ENCODE measurements at places on chromosomes 1 and 21.

GRCh38 chr1:56301791-56302190, 277.6 kb downstream of the PLPP3 start:
- DNase-seq = no peak

GRCh38 chr1:206001476-206001888, 1.7 kb downstream of the RAB7B start:
- no peak for DNase-seq

DNA sequence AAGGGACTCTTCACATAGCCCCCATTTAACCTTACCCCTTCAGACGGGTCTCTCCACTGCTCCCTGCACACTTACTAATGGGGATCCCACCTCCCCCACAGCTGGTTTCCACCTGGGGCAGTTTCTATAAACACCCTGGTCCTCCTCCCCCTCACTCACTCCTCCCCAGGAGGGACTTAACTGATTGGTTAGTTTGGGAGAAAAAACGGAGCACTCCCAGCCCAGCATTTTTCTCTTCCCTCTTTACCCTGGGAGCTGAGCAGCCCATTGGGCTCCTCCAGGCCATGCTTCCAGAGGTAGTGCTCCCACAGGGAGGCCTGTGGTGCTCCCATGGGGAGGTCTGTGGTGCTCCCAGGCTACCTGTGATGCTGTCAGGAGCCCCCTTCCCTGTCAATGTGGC, 93.7 kb downstream of the MIS18A start:
- no peak for DNase-seq

DNA sequence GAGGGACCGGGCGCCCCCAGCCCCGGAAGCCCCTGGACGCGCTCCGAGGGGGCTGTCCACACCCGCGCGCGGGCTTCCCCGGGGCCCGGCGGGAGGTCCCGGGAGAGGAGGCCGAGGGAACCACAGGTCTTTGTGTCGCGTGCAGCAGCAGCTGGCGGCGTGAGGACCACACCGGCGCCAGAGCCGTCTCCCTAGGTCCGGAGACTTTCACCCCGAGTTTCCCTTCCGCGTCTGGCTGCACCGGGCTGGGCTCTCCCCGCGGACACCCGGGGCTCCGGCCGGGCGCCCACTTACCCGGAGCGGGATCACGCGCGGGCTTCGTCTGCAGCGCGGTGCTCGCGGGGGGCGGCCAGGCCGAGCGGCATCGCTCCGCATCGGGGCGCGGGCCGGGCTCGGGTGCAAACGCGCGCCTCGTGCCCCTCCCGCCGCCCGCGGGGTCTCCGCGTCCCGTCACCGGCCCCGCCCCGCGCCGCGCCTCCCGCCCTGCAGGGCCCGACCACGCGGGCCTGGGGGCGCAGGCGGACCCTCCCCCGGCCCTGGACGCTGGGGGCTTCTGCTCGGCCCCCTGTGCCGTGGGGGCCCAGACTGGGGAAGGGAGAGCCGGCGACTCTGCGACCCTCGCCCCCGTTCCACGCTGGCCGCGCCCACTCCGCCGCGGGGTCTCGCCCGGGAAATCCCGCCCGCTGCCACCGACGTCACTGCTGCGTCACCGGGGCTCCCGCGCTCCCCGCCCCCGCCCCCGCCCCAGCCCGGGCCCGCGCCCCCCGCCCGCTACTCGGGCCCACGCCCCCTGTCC, at the start of gene GNG4:
GNG4 (minus strand) TSS at position 417 of the 796 bp plus-strand sequence. CDS start 65,946 bp downstream, outside the sequence.
- DNase-seq = peak; percentile 79

- no peak for DNase-seq
Observed at GRCh38 chr1:73144311-73144710, 862.0 kb upstream of the NEGR1 start.

DNA sequence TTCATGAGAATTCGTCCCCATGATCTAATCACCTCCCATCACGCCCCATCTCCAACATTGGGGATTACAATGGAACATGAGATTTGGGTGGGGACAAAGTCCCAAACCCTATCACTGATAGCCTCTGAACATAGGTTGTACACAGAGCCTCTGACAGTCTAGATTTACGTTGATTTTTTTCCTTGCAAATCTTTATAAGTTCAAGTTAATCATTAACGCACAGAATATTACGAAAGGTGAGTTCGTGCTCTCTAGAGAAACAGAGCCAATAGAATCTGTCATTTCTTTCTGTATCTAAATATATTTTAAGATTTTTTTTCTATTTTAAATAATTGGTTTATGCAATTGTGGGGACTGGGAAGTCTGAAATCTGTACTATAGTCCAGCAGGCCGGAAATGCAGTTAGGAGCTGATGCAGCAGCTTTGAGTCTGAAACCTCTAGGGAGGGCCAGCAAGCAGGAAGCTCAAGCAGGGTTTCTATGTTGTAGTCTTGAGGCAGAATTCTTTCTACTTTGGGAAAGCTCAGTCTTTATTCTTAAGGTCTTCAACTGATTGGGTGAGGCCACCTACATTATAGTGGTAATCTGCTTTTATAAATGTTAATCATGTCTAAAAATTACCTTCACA, 61.0 kb downstream of the SELENOF start:
- DNase-seq = peak; percentile 20

- no peak for DNase-seq
Observed at GRCh38 chr1:220616836-220617235, 73.3 kb upstream of the C1orf115 start.

GRCh38 chr1:60695716-60696171, 386.6 kb upstream of the NFIA start:
- DNase-seq = no peak

- DNase-seq = no peak
Observed at GRCh38 chr21:42377211-42377950, 11.0 kb upstream of the TFF1 start.

DNA sequence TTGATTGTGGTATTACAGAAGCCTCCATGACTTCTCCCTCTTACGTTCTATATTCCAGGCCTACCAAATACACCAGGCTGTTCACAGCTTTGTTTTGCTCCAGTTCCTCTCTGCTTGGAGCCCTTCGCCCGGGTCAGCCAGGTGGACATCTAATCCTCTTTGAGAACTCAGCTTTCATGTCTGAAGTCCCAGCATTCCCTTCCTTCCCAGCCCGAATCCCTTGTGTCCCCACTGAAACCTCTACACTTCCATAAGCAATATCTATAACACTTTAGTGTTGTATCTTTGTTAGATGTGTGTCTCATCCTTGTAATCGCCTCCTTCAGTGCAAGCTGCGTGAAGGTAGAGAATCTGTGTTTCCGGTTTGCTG, 1.9 kb downstream of the RNF11 start:
- DNase-seq = no peak

DNA sequence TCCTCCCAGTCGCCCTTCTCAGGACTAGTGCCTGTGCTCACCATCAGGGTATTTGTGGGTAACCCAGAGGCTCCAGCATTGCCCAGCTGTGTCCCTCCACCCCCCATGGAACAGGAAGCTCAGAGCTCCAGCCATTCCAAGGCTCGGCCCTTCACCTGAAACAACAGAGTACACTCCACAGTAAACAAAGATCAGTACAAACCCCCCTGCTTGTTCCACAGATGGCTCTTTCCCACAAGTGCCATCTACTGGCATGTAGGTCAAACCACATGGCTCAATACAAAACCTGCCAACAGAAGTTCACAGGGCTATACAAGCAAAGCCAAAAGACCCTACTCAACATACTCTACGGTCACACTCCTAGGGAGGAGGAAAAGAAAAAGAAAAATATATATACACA, 258.7 kb downstream of the AGBL4 start:
- DNase-seq = peak; percentile 1

DNA sequence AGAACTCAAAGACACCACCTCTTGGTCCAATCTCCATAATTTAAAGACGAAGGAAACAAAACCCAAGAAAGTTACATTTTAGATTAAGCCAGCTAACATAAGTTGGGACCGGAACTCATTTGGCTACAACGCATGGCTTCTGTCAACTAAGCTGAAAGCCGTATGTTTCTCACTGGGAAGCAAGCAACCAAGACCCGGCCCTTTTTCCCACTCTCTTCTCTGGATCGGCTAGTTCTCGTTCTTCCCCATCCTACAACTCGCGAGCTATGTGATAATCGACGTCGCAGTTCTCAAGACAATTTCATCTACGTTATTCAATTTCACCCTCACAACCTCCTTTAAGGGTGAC, 601 bp downstream of the CCT8 start:
- DNase-seq = no peak

DNA sequence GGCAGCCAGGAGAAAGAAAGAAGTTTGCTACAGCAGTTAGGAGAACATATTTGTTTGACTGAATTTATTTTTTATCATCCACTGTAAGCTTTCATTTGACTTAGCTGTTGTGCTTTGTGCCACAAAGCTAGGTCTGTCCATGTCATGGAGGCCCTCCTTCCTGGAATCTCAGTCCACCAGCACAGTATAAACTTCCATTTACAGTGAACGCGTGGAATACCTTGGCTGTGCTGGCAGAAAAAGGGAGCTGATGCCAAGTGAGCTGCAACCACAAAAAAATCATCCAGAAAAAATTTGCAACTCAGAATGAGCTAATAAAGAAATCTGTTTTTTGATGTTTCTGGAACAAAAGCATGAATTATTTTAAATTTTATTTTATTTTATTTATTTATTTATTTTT, 72.6 kb downstream of the ATP6V1G3 start:
- no peak for DNase-seq

DNA sequence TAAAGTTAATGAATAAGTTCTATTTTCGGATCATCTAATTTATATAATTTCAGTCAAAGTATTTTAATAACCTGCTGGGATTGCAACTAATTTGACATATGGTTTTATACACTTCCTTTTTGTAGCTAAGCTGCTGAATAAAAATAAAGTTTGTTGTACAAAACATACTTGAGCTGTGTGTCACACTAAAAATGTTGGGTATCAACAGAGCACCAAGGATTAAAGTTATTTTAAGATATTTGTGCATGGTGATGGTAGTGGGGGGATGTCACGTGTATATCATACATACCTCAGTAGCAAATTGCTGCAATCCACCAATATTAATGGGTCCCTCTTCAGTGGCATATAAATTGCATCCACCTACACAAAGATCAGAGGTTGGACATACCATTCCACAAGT, 199.6 kb downstream of the DPYD start:
- DNase-seq = no peak

GRCh38 chr1:65311760-65312159, 2.4 kb downstream of the DNAJC6 start:
- DNase-seq = peak; percentile 10

DNA sequence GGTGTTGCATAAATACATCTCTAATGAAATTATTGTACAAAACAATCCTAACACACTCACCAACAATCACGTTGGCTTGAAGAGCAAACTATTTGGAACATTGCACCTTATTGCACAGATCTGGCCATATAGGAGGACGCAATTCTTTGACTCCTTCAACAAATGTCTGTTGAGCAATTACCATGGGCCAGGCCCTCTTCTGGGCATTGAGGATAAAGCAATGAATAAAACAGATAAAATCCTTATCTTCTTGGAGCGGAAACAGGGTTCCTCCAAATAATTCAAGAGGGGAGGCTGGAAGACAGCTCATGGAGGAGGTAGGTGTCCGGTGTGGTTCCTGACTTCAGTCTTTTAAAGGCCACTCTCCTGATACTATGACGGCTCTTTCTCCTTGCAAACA, 43.3 kb downstream of the PAX7 start:
- no peak for DNase-seq

DNA sequence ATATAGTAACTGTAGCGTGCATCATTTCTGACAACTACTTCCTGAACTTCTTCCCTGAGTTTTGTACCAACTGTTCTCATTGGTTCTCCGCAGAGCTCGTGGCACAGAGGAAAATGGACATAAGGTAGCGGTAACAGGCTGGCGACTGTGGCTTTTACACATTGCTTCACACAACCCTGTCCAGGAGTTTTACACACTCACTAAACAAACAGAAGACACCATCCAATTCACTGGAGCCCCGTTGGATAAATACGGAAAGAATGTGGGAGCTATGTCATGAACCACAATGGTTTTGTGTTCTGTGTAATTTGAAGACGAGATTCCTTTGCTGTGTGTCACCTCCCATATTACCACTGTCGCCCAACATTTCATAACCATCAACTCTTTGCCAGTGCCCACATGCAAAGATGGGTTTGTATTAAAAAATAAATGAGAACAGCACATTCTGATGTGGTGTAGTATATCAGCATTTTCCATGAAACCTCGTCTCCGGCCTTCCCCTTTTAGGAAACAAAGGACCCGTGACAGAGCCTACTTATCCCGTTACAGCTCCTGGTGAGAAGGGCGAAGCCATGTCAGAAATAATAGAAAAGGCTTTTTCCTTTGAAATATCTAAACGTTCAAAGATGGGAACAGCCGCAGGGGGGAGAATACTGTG, 47.4 kb upstream of the ENAH start:
- DNase-seq = peak; percentile 56

GRCh38 chr1:21706151-21706835, 37.1 kb upstream of the RAP1GAP start:
- peak; percentile 46 for DNase-seq

DNA sequence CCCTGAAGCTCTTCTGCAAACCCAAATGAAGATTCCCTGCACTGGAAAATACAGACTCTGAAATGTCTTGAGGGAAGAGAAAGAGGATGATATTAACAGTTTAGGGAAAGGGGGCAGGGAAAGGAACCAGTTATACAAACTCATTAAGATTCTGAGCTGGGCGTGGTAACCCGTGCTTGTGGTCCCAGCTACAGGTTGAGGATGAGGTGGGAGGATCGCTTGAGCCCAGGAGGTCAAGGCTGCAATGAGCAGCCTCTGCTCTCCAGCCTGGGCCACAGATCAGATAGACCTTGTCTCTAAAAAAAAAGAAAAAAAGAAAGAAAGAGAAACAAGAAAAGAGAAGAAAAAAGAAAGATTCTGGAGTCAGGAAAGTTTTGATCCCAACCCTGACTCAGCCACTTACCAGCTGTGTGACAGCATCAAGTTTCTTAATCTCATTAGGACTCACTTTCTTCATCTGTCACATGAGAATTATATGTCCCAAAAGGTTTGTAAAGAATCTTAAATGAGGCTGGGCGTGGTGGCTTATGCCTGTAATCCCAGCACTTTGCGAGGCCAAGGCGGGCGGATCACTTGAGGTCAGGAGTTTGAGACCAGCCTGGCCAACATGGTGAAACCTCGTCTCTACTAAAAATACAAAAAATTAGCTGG, 53.9 kb downstream of the OPTC start:
- no peak for DNase-seq

- DNase-seq = no peak
Observed at GRCh38 chr1:163395790-163396189, 74.0 kb downstream of the NUF2 start.

GRCh38 chr1:97505816-97506215, 415.0 kb downstream of the DPYD start:
- DNase-seq = no peak

Measured in HuH-7 (cell line).